NCI-H146 (cell line): ENCODE measurements at places on chromosomes 1 and 21.

GRCh38 chr1:12477936-12478611 is 139.9 kb downstream of the DHRS3 start:
- DNase-seq, result peak; percentile 32

- peak; percentile 82 for DNase-seq
Measured at GRCh38 chr21:37233551-37234146, 33.5 kb downstream of the VPS26C start.

- no peak for DNase-seq
Measured at GRCh38 chr1:208083715-208084085, 160.5 kb downstream of the PLXNA2 start.

GRCh38 chr1:4317207-4317606 is 337.2 kb upstream of the AJAP1 start:
- no peak for DNase-seq

DNA sequence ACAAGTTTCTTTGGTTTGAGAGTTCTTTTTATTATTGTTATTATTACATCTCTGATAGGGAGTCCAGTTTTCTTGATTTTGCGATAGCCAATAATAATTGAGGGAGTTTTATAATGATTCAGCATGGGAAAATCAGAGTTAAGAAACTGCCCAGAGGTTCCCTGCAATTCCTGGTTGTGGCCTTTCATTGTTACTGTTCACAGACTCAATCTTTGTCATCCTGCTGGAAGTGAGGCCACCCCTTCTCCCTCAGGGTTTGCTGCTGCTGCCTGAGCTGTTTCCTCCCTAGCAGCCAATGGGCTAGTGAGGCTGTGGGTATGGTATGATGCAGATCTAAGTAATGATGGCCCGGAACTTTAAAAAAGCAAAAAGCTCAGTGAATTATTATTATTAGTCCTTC is 50.2 kb upstream of the TACSTD2 start:
- no peak for DNase-seq

GRCh38 chr1:78411707-78412106 is 79.1 kb upstream of the PTGFR start:
- no peak for DNase-seq

DNA sequence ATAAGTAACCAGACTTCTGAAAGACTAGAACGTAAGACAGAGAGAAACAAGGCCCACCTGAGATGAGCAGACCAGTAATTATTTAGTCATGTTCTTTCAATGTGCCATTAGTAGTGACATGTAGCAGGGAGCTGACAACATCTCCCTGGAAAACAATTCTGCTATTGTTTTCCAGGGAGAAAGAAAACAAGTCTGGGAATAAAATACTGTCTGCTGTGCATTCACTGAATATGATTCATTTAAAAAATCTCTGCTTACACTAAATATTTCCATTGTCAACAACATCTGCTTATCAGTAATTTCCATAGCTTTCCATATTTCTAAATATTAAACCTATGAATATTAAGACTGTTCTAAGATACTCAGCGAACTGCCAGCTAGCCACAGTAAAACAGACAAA is 80.0 kb downstream of the VCAM1 start:
- no peak for DNase-seq

GRCh38 chr1:79322511-79323027 is 316.0 kb upstream of the ADGRL4 start:
- DNase-seq, result no peak

GRCh38 chr1:198890214-198890930 is 251.5 kb downstream of the PTPRC start:
- peak; percentile 40 for DNase-seq

DNA sequence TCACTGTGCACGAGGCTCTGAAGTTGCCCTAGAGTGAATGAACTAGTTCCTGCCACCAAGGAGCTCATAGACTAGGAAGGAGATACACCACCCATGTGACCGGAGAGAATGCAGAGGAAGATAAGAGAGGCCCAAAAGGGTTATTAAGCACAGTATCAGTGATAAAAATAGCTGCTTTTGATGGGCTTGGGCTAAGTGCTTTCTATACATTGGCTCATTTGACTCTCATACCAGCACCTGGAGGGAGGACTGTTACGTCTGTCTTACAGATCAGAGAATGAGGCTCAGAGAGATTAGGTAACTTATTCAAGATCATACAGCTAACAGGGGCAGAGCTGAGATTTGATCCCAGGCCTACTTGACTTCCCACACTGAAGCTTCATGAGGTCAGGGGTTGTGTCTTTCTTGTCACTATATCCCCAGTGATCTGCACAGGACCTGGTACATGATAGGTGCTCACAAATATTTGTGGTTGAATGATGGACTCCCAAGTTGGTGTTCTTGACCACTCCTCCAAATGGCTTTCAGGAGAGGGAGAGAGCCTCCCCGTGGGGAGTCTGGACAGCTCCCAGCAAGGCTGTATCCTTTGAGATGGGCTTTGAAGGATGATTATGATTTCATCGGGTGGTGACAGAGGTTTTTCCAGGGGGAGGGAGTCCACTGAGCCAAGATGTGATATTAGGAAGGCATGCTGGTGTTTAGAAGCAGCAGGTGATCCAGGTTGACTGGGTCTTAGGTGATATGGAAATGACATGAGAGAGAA is 14.4 kb downstream of the PPFIA4 start:
- DNase-seq, result no peak

GRCh38 chr1:6183520-6183989 is 3.4 kb upstream of the CHD5 start:
- DNase-seq, result no peak

- no peak for DNase-seq
Measured at GRCh38 chr1:38612951-38613350, 246.6 kb downstream of the RRAGC start.

DNA sequence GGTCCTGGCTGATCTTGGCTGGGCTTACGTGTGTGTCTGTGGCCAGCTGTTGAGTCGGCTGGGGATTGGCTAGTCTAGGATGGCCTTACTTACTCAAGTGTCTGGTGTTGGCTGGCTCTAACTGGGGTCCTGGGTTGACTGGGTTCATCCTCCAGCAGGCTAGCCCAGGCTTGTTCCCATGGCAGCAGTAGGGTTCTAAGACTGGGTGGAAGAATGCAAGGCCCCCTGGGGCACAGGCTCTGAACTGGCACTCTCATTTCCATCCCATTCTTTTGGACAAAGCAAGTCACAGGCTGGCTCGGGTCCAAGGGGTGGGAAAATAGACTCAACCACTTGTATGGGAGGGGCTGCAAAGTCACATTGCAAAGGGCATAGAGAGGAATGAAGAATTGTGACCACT is 7.9 kb upstream of the OPRD1 start:
- no peak for DNase-seq

- DNase-seq, result no peak
Measured at GRCh38 chr1:221648201-221648600, 93.7 kb downstream of the DUSP10 start.

- DNase-seq, result no peak
Measured at GRCh38 chr1:82377201-82377884, 576.6 kb downstream of the ADGRL2 start.

DNA sequence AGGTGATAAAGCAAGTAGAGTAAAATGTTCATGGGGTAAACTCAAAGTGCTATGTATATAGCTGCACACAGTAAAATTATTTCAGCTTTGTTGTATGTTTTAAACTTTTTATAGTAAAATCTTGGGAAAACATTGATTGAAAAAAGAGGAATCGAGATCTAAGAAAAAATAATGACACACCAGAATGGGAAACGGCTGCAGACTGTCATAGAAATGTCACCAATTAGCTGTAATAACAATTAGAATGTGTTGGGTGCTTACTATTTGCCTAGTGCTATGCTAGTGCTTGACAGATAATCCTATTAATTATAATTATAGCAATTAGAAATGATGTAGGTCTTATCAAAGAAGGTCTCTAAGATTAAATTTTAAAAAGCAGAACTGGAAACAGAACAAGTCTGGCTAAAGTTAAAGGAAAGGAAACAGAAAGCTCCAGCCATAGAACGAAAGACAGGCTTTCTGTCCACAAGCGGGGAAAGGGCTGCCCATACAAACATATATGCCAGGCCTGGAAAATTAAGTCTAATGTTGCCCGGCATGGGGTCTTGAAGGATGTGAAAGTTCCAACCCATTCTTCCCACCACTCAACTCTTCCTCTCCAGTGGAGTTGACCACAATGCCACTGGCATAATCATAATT is 5.0 kb downstream of the PCNX2 start:
- DNase-seq, result no peak

GRCh38 chr1:63189677-63190076 is 132.7 kb upstream of the FOXD3 start:
- DNase-seq, result peak; percentile 52

DNA sequence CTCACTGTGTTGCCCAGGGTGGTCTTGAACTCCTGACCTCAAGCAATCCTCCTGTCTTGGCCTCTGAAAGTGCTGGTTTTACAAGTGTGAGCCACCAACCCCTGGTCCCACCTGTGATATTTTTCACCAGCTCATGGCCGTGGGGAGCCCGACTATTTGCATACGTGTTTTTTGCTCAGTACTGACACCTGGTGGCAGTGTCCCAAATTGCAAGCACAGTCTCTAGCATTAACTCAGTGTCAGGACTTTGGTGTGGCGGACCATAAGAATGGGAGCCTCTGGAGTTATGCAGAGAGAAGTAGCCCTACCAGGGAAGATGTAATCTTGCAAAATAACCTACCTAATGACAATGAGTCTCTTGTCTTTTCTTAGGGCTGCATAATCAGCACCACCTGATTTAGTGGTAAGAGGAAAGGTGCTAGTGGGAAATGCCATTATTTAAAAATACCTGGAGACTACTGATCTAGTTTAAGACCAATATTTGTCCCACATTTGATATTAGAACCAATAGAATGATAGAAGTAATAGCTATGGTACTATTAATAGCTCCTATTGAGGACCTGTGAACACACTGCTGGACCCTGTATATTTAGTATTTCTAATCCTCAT is 305.4 kb downstream of the DISC1 start:
- peak; percentile 41 for DNase-seq

DNA sequence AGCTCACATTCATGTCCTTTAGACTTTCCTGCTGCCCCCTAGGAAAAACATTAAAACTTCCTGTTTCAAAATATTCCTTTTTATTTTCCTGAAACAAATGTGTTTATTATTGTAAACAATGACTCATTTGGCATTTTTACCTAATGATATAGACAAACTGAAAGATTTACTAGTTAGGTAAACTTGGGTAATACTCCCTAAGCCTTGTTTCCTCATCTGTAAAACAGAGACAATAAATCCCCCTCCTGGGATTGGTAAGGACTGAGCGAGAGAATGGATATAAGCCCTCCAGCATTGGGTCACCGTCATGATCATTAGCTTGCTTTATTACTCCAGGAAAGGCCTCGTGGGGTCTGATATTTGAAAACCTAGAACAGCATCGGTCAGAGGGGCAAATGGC is 59.8 kb downstream of the LPAR3 start:
- DNase-seq, result no peak

DNA sequence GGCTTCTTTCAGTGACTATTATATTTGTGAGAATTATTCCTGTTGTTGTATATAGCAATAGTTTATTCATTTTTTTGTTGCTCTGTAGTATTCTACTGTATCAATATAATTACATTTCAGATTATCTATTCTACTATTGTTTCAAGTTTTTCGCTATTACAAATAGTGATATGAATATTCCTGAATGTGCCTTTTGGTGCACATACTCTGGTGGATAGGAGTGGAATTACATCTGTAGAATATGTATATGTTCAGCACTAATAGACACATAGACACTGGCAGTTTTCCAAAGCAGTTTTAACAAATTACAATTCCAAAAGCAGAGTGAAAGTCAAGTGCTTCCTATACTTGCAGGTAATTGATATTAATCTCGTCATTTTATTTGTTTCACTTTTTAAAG is 696.2 kb upstream of the PRMT6 start:
- DNase-seq, result no peak

- DNase-seq, result no peak
Measured at GRCh38 chr1:78095593-78095992, 49.8 kb downstream of the GIPC2 start.

DNA sequence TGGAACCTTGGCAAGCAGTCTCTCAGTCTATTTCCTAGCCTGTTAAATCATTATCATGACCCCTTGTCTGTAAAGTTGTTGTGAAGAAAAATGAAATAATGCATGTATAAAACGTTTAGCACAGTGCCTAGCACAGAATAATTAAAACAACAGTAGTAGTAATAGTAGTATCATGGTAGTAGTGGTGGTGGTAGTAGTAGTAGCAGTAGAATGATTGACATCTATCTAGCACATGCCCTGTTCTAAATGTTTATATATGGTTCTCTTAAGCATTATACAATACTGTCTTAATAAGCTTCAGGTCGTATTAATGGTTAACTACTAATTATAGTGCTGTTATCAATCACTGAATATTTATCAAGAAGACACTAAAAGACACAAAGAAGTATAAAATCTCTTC is 46.7 kb downstream of the GPR3 start:
- no peak for DNase-seq

DNA sequence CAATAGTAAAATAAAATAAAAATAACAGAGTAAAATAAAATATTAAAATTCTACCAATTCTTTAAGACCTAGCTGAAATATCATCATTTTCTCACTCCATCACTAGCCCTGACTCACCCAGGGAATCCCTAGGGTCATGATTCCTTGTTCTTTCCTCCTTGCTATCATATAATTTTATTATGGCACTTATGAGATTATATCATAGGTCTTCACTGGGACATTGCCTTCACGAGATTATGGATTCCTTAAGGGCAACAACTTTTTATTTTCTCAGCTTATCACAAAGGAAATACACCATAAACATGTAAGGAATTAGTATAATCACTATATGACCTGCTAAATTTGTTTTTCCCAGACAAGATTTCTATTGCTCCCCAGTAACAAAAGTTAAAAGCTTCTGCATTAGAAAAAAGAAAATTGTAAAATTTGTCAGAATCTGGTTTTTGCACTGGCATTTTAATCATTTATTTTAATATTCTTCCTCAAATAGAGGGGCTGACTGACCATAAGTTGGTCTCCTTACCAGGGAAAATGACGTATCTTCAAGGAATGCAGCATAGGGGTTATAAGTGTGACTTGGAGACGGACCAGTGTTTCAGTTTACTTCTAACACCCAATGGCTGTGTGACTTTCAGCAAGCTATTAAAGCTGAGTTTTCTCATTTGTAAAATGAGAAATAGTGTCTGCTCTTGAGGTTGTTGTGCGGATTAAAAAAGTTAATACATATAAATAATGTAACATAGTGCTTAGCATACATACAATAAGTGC is 8.8 kb upstream of the CLCA4 start:
- DNase-seq, result no peak

DNA sequence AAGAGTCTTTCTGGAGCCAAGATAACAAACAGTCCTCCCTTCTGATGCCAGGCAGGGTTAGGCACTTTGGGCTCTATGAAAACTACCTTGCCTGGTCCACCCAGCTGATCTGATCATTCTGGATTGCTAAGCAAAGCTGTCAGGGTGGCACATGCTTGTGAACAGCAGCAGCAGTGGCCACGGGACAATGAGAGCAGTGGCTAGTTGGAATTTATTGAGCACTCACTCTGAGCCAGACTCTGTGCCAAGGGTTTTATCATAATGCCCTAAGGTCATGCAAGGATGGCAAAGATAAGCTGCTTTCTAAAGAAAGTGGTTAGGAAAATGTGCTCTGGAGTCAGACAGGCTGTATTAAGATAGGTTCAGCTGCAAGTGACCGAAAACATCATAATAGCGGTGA is 390.4 kb upstream of the VAMP3 start:
- no peak for DNase-seq
